ENCODE measurements at places on chromosomes 5 and 9.

DNA sequence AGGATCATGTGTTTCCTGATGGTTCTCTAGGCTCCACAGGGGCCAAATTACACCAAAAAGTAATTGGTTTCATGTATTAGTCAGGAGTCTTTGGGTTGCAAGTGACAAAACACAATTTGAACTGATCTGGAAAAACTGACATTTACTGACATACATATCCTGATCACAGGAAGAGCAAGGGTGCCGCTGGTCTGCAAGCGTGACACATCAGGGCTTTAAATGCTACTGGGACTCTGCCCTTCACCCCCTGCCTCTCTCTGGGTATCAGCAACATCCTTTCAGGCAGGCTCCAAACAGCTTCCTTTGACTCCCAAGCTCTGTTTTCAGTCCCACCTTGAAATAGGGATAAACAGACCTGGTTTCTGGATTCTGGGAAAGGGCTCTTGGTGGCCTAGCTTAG, 197.5 kb downstream of the PALM2AKAP2 start:
- DNase-seq: no peak

DNA sequence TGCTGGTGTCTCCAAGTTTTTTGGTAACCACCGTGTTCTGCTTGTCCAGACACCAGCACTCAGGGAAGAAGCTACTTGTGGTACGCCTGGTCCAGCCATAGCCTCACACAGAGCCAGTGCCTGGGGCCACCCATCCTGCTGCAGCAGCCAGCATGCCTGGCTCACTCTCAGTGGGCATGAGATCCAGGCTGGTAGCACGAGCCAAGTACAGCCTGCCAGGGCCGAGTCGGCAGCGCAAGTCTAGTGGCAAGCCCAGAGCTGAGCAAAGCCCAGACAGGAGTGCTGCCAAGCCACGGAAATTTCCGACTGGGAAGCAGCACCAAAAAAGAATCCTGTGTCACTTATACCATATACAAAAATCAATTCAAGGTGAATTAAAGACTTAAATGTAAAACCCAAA, 36.3 kb upstream of the FBXL17 start:
- DNase-seq: no peak

GRCh38 chr5:85741972-85742371, 875.8 kb upstream of the COX7C start:
- no peak for DNase-seq

DNA sequence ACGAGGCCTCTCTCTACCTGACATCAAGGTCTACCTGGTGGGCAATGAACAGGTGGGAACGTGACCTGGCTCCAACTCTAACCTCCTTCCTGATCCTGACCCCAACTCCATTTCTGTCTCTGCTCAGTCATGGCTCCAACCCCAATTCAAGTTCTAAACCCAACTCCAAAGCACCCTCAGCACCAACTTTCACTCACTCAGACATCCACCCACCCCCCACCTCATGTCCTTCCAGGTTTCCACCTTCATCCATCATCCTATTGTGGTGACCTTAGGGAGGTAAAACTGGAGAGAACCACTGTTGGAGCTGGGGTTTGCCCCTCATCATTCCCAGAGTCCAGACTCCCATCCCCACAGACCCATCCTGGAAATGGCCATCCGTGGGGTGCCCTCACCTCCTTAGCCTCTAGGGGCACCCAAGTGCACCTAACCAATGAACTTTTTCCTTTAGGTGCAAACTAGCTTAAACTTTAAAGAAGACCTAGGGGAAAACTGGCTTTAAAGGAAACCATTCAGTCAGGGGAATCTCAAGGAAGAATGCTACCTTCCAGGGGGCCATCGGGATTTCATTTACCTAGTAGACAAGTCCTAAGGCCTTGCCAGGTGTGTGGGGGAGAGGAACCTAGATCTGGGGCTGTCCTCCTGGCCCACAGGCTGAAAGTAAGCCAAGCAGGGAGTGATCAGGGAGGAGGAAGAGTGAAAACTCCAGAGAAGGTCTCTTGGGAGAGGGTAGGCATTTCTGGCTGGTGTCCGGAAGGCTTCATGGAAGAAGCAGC, 11.3 kb downstream of the RGS14 start:
- peak; percentile 25 for DNase-seq

GRCh38 chr9:19922476-19923118, 133.8 kb upstream of the SLC24A2 start:
- no peak for DNase-seq

- DNase-seq: peak; percentile 17
Measured at GRCh38 chr9:97740848-97741821, 44.0 kb upstream of the XPA start.

DNA sequence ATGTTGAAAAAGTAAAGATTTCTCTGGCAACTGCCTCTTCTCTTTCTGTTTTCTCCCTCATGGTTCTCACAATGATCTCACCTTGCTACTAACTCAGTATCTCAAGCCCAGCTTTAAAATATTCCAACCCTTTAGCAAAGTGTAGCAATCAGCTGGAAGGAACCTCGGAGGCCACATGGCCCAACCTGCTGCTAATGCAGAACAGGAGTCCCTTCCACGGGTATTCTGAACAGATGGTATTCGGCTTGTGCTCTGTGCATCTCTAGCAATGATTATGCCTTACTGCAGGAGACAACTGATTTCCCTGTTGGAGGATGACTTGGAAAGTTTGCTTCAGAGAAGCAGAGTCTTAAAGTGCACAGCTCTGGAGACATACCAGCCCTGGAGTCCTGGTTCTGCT, 151.8 kb upstream of the PPP1R2B start:
- no peak for DNase-seq

- DNase-seq: no peak
Measured at GRCh38 chr5:159174511-159175168, 34.7 kb downstream of the RNF145 start.

DNA sequence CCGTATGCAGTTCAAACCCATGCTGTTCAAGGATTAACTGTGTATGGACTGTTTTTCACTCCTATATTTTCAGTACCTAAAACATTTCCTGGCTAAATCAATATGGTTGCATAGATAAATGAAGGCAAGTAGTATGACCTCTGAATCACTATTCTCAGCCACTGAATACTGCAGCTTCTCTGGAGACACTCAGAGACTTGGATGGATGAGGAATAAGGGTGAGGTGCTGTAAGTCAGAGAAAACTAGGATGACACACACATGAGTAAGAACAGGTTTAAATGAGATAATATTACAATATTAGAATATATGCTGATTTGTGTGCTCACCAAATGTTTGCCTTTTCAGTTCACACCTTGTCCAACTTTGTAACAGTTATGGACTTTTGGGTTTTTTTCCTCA, 26.0 kb upstream of the ANXA1 start:
- no peak for DNase-seq

- DNase-seq: no peak
Measured at GRCh38 chr5:113166261-113166660, 189.7 kb downstream of the DCP2 start.

GRCh38 chr5:13632676-13633075, 311.8 kb downstream of the DNAH5 start:
- DNase-seq: no peak

DNA sequence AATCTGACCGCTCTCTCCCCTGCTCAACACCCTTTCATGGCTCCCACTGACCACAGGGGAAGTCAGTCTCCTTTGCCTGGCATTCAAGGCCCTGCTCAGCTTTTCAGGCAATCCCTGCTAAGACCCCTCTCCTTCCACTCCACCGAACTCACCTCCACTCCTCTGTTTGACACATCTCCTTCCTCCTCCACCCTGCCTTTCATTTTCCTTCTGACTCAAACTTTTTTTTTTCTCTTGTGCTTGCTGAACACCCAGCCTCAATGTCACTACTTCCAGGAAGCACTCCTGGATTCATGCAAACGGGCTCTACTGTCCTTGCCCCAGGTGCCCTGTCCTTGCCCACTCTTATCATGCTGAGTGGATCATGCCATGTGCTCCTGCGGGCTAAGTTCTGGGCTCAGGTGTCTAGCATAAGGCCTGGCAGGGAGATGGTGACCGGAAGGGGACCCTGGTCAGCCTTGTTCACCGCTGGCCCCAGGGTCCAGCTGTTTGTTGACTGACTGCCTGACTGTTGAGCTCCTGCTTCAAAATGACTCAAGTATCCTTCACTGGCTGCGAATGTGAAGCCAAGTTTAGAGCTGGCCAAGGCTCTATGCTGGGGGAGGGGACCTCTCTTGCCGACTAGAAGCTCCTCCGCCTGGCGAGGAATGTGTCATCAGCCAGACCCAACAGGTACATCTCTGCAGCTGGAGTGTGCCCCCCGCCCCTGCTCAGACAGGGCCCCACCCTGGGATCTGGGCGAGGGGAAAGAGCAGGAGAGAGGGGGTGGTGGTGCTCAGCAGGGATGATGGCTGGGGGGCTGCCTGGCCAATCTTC, 6.2 kb downstream of the NR5A1 start:
- DNase-seq: peak; percentile 15

DNA sequence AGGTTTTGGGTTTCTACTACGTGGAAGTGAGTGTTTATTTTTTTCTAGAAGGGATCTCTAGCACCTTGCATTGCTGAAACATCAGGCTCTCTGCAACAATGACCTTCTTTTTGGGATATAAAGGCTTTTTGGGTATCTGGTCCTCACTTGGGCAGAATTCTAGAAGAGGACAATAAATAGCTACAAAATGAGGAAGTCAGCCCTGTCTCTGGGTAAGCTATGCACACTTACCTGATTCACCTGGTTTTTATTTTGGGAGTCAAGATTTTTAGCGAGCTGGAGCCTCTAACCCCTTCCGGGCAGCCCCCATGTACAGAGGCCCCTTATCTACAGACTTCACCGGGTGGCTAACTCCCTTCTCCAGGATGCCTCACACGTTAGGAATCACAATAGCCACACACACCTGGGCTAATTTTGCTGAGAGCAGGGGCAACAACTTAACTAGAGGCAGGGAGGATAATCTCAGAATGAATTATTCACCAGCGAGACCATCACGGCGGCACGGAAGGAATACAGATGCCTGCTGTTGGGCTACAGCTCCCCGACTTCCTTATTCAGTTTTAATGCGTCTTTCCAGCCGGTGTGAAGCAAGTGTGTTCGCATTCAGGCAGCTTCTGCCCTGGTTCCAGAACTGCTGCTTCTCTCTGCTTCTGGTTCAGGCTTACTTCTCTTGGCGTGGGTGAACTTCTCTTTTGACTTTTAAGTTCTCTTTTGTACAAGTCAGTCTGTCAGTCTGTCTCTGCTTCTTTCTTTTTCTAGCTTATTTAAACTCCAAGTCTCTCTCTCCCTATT, 341.0 kb upstream of the PANK3 start:
- DNase-seq: no peak

DNA sequence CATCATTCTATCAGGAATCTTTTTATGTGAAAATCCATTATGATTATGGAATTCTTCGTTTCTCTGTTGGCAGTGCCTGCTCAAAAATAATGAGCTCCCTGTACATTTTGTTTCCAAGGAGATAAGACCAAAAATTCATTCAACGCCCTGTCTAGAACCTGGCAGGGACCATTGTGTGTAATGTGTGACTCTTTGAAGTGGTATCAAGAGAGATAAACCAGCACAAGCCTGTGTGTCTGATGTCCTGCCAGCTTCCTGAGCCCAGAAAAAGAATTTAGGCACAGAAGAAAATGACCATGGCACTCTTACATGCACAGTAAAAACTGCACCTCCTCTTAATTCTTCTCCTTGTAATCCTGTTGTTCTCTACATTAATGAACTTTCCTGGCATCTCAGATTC, 177.4 kb downstream of the SAXO1 start:
- no peak for DNase-seq

GRCh38 chr5:88244686-88245085, 24.0 kb downstream of the TMEM161B start:
- DNase-seq: no peak

- no peak for DNase-seq
Measured at GRCh38 chr9:99052815-99053715, 51.8 kb upstream of the TGFBR1 start.

- no peak for DNase-seq
Measured at GRCh38 chr5:107396351-107396690, 274.4 kb downstream of the EFNA5 start.

- DNase-seq: no peak
Measured at GRCh38 chr9:77019236-77019925, at the start of gene FOXB2. TSS of gene FOXB2 (plus strand) at chr9:77019655. CDS start at chr9:77019655, 0 bp downstream.

GRCh38 chr5:75568202-75568601, 43.1 kb upstream of the ANKDD1B start:
- peak; percentile 62 for DNase-seq

DNA sequence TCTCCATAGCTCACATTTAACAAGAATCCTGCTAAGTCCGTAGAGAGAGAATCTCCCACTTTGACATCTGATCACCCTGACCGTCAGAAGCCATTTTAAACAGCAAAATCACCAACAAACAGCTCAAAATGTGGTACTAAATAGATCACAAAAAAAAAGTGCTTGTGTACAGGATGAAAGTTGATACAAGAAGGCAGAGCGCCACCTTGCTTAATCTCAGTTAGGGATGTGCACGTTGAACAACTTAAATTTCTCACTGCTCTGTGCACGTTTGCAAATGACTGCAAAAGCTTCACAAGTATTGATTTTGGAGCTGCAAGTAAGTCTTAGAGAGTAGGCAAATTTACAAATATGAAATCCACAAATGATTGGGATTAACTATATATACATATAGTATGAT, 63.1 kb upstream of the NREP start:
- no peak for DNase-seq

GRCh38 chr9:69470186-69470977, 145.4 kb downstream of the ENTREP1 start:
- no peak for DNase-seq

- no peak for DNase-seq
Measured at GRCh38 chr9:106728860-106729259, 134.1 kb upstream of the ZNF462 start.

GRCh38 chr5:35622974-35623373, 5.3 kb downstream of the SPEF2 start:
- DNase-seq: peak; percentile 69

GRCh38 chr9:133375116-133375723, 640 bp downstream of the SURF4 start:
- no peak for DNase-seq

DNA sequence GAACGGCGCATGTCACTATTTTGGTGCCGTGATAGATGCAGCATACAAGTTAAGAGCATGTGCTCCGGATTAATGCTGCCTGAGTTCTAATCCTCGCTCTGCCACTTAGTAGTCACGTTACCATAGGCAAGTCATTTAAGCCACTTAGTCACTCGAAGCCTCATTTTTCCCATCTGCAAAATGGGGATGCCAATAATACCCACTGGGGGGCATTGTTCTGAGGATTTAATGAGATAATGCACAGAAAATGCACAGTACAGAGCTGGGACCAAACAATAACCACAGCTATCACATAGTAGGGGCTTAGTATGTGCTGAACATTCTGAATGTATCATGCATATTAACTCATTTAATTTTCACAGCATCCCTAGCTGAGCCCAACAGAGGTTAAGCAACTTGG, 9.1 kb downstream of the NIPAL4 start:
- peak; percentile 31 for DNase-seq

DNA sequence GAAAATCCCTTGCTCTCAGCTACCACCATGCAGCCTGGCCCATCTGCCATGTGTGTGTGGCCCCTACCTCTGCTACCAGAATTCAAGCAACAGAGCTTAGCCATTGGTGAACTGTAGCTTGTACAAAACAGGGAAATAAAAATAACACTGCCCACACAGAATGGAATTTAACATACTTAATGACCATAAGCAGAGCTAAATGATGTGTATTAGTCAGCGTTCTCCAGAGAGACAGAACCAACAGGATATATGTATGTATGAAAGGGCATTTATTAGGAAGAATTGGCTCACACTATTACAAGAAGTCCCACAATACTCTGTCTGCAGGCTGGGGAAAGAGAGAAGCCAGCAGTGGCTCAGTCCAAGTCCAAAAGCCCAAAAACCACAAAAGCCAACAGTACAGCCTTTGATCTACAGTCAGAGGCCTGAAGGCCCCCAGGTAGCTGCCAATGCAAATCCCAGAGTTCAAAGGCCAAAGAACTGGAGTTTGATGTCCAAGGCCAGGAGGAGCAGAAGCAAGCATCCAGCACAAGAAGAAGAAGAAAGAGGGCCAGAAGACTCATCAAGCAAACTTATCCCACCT, 318.8 kb downstream of the DNAH5 start:
- DNase-seq: no peak
